H9 (cell line): ENCODE measurements at places on chromosomes 5 and 9. TPM values are rescaled to one million over a fixed set of nuclear protein-coding genes. Genes with fewer than 3 reads are reported as not detected.

TENT4A gene
- 25.6 and 25.7 TPM in 2 replicates for total RNA-seq

SPRY4 gene
- 92.4 and 95.9 TPM in 2 replicates for total RNA-seq

CDH6 gene
- total RNA-seq, result 10.8 and 11.7 TPM in 2 replicates

SV2C gene
- total RNA-seq, result 0.02 and 0.09 TPM in 2 replicates

IL5 gene
- total RNA-seq, result not detected in 2 replicates

TMEFF1 gene
- 64.7 and 65.5 TPM in 2 replicates for total RNA-seq

TAS2R1 gene
- not detected in 2 replicates for total RNA-seq

ANKDD1B gene
- 0.33 and 0.44 TPM in 2 replicates for total RNA-seq

SLC34A1 gene
- total RNA-seq, result not detected in 2 replicates

F12 gene
- total RNA-seq, result 2.3 and 3.5 TPM in 2 replicates

SHROOM1 gene
- total RNA-seq, result 5.8 and 7.0 TPM in 2 replicates

GADD45G gene
- 6.8 and 7.7 TPM in 2 replicates for total RNA-seq

GRM6 gene
- total RNA-seq, result not detected in 2 replicates

HAVCR2 gene
- total RNA-seq, result not detected in 2 replicates

RNF183 gene
- 0.33 TPM in 1 of 2 replicates, not detected in the other for total RNA-seq

GRCh38 chr9:115367780-115368525 lies 250.0 kb upstream of the TNC start:
- DNase-seq, result no peak

DNA sequence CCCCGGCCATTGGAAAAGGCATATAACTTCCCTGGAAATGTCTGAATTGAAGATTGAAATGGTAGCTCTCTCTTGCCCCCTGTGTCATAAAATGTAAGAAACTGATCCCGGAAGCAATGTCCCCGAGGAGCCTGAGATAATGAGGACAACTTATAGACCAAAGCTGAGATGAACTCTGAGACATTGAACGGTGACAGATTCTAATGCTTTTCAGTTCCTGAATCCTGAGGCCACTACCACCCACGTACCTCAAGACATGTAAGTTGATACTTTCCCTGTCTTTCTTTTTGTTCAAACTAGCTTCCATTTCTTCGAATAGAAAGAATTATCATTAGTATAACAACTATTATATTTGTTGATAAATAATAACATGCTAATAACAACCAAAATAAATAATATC lies 51.0 kb downstream of the KIF4B start:
- DNase-seq, result no peak

DNA sequence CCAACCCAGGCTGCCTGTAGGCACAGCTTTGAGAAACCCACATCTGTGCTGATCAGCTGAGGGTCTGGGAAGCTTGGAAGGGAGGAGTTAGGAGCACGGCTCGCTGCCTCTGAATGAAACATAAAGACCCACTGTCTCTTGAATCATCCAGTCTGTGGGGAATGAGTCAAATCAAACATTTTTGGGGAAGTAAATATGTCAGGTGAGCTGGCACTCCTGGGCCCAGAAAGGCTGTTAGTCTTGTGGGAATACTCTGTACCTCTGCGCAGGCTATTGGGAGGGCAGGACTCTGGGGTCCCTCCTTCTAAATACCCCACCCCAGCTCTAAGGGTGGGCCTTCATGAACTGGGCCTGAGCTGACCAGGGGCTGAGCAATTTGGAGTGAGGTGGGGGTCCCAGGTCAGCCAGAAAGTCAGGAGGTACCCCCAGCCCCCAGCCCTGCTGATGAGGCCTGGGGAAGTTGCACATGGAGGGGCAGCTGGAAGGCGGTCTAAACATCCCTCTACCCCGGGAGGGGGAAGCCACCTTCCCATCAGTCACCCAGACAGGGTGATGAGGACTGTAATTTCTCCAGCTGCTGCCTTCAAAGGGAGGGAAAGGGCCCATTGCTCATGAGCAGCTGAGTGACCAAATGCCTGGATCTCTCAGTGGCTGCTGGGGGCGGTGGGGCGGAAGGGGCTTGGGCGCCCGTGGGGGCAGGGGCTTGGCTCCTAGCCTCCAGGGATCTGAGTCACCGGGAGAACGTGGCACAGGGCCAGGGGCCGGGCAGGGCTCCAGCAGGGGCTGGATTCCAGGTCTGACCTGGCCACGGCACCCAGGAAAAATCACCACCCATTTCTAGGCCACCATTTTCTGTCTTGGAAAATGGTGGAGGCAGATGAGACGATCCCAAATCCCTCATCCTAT lies 10.8 kb downstream of the FIBCD1 start:
- DNase-seq, result no peak

GRCh38 chr9:133788819-133789717 lies 50.9 kb upstream of the SARDH start:
- no peak for DNase-seq

DNA sequence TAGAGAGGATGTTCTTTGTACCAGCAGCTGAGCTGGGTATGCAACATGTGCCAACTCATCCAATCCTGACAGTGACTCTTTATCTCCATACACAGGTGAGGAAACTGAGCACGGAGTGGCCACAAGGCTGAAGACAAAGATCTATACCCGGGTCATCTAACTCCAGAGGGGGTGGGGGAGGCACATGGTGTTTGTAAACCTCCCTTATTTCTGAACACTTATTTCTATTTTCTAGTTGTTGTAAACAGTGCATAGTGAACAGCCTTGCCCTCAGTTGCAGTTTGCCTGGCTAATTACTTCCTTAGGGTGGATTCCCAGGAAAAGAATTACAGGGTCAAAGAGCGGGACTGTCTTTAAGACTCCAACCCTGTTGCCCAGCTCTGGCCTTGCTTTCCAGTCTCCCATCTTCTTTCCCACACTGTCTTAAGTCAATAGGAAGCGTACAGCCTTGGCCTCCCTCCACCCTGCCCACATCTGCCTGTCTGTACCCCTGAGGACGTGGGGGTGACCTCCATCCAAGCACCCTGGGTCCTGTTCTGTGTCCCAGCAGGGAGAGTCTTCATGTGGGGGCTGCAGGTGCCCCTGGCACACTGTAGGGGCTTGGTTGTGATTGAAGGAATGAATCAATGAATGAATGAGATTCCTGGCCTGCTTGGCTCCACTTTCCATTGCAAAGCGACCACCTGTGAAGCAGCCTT lies 13.2 kb upstream of the FIBCD1 start:
- DNase-seq, result no peak

GRCh38 chr5:142192286-142193113 lies 83.9 kb downstream of the NDFIP1 start:
- DNase-seq, result no peak

- DNase-seq, result no peak
Measured at GRCh38 chr9:133948561-133949485, 43.3 kb downstream of the VAV2 start.

GRCh38 chr9:83957248-83957513 lies 22.8 kb downstream of the HNRNPK start:
- DNase-seq, result no peak

GRCh38 chr9:84950879-84951811 lies 281.6 kb downstream of the NTRK2 start:
- DNase-seq, result no peak

- DNase-seq, result peak; percentile 56
Measured at GRCh38 chr5:180370861-180371641, 17.9 kb upstream of the GFPT2 start.

DNA sequence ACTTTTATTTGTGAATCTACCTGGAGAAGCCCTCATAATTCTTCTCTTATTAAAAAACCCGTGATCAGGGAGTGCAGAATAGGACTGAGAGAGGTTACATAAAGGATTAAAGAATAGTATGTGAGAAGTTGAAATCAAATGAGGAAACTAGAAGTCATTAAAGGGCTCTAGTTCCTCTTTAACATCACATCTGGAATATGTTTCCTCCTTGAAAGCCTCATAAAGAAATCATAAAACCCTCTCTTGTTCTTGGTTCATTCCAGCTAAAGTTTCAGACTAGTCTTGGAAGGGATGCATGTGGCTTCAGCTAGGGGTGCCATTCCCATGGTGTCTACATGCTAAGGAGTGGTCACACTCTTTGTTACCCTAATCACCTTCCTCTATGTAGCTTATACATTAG lies 5.7 kb upstream of the C5orf46 start:
- no peak for DNase-seq

DNA sequence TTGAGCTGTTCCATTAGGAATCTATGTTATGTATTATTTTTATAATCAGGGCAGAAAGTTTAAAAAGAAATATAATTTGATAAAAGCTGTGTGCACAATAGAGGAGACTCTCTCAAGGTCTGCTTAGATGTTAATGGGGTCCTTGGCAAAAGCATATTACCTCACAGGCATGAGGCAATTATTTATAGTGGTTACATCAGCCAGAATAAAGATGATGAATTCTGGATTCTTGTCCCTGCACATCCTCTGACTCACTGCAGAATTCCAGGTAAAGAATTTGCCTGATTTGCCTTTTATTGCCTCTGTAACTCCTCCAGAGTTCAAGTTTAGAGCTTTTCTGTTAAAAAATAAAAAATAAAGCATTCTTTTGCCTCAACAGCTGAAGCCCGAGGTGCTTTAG lies 253.6 kb downstream of the MAST4 start:
- no peak for DNase-seq

DNA sequence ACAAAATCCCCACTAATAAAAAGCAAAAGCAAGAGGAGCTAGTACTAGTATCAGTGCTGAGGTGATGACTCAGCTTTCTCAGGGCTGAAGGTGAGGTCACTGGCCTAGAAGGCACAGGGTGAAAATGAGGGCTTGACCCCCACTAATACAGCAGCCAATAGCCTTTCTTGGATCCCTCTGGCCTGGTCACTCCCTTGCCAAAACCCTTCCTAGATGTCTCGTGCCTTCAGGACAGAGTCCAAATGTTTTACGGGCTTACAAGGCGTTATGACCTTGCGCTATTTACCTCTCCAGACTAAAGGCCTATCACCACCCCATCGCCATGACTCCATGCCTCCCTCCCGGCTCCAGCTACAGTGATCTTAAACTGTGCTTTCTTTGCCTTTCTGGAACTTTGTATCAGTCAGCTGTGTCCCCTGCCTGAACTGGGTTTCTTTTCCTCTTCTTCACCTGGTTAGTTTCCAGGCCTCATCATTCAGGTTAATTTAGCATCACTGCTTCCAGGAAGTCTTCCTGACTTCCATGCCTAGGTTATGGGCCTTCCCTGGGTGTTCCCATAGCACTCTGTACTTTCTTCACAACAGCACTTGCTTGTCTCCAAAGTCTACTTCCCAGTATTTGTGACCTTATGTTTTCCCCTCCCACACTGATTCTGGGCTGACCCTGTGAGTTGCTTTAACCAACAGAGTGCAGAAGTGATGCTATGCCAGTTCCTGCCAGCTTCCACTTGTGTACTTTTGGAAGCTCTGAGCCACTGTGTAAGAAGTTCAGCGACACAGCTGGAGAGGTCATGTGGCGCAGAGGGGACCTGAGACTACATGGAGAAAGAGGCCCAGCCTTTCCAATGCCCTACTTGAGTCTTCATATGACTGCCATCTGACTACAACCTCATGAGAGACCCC lies 4.2 kb upstream of the DELE1 start:
- no peak for DNase-seq

- no peak for DNase-seq
Measured at GRCh38 chr5:114883675-114884074, 286.0 kb downstream of the TRIM36 start.

- no peak for DNase-seq
Measured at GRCh38 chr9:120622790-120623189, 42.8 kb upstream of the CDK5RAP2 start.

GRCh38 chr5:153236319-153236718 lies 254.2 kb upstream of the GRIA1 start:
- no peak for DNase-seq

DNA sequence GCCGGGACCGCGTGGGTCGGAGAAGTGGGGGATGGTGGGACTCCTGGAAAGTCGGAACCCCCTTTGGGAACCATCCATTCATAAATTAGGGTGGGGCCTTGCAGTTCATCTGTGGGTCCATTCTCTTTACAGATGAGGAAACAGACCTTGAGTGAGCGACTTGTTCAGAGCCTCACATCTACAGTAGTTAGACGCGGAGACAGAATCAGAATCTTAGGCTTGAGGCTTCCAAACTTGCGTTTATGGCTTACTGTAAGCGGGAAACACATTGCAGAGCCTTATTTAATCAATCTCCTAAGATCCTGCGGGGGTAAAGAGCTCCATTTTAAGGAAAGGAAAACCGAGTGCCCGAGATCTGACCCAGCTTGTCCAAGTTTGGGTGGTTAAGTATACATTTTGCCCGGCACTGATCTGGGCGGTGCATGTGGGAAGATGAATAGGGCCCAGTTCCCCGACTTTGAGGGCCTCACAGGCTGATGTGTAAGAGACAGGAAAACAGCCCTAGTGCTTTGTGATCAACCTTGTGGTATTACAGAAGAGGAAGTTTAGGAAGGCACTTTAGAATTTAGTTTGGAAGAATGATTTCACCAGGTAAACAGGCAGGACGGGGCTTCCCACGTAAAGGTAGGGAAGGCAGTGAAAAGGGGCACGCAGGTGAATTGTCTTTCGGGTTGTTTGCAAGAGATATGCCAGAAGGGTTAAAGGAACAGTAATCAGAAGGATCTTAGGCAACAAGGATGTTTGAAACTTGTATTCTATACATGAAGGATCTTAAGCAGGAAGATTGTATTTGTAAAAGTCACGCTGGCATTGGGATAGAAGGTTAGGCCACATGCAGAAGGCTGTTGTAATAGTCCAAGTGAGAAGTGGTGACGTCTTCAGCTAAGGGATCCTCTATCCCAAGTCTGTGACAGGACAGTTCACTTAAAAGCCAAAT lies 744 bp downstream of the TARS1 start:
- no peak for DNase-seq

DNA sequence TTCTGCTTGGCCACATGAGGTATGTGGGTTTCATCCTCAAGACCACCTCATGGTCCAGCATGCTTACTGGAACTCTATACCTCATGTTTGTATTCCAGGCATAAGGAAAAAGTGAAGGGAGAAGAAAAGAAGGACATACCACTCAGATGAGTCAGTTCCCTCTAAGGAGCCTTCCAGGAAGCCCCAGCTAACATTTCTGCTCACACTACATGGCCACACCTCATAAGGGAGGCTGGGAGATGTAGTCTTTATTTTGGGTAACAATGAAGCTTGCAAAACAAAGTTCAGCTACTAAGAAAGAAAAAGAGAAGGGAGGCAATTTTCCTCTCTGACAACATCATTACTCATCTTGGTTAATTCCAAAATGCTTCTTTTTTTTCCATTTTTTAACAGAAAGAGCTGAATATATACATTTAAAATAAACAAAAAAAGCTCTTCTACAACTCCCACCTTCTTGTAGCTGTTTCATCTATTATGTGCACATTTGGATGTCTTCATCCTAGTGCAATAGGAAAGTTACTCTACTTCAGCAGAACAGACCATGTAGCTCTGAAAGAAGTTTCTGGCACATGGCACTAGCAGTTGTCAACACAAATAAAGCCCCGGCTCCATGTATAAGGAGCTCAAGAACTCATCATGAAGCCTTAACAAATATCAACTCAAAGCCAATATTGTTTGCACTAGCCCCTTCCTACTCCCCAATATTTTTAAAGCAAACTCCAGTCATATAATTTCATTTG lies 123.6 kb upstream of the CCDC112 start:
- no peak for DNase-seq

- DNase-seq, result no peak
Measured at GRCh38 chr9:113386571-113387393, 10.0 kb upstream of the HDHD3 start.

GRCh38 chr5:31364881-31365636 lies 166.8 kb downstream of the DROSHA start:
- no peak for DNase-seq
